ENCODE measurements at places on chromosomes 1 and 21.

GRCh38 chr1:164228928-164229327, 330.1 kb upstream of the PBX1 start:
- DNase-seq = no peak

DNA sequence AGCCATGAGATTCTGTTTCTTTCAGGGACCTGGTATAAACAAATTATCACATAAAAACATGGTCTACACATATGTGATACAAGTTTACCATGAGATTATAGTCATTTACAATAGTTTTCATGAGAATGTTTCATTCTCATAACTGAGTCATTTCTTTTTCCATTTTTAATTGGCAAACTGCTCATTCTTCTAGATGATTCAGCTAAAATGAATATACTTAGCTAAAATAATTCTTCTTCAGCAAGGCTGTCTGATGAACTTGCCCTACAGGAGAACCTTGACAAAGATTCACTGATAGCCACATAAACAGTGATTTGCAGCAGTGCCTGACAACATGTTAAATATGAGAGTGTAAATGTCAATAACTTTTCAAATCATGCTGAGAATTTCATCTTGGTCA, 253.2 kb downstream of the FMN2 start:
- DNase-seq = no peak

DNA sequence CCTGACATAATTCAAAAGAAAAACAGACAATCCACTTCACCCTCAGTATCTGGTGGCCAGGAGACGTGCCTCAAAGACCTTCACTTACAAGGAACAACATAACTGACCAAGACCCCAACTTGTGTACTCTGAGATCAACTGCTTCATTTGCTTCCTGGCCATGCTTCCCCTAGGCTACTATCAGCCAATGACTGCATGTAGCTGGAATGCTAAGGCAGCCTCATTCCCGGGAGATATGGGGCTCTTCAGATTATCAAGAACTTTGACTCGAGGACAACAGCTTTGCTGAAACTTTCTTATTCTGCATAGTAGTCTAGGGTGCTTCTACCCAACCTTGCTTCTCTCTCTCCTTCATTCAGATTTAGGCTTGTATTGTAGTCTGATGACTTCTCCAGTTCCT, 11.7 kb upstream of the UCK2 start:
- DNase-seq = no peak

DNA sequence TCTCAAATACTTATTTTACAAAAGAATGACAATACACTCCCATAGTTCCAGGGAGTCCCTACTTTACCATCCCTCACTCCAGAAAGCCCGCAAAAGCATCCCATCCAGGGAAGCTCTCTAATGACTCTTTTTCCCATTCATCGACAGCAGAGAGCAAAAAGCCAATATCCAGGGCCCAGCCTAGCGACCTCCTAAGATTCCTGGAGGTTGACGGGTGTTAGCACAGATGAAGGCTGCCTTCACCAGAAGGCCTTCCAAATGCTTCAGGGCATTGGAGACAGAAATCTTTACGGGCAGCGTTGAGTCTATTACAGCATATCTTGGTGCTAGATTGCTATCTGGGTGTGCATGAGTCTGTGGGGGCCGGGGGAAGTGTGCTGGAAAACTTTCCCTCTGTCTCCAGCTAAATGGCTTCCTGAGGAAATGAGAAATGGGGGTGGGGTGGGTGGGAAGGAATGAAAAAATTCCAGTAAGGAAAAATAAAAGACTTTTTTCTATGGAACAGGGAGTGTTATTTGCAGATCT, 136.6 kb downstream of the PROX1 start:
- no peak for DNase-seq

GRCh38 chr1:10149231-10149630, 61.1 kb upstream of the KIF1B start:
- no peak for DNase-seq

DNA sequence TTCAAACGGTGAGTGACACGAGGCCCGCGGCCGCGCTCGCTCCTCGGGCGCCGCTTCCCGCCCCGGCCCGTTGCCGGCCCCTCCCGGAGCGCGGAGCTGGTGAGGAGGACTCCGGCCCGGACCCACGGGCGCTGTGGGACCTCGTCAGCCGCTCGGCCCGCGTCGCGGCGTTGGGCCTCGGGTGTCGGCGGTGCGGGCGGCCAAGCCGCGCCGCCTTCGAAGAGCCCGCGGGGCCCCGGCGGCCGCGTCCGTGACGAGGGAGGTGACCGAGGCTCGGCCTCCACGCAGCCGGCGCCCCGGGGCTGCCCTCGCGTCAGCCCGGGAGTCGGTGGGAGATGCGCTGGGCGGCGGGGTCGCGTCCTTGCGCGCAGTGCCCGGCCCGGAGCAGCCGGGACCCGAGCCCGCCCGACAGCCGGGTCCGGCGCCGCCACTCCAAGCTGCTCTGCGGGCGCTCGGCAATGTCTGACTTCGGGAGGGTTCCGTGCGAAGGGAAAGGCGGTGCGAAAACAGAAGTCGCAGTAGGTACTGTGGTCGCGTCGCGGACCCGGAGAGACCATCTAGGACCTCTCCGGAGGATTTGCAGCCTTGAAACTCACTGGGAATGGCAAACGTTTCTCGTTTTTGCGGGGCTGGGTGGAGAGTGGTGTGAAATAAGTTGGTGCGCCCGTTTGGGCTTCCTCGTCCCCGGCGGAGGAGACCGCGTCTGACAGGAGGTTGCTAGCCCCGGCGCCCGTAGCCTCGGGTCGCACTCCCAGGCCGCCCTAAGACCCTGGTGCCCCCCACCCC, 829 bp downstream of the SPEN start:
- DNase-seq = peak; percentile 25

DNA sequence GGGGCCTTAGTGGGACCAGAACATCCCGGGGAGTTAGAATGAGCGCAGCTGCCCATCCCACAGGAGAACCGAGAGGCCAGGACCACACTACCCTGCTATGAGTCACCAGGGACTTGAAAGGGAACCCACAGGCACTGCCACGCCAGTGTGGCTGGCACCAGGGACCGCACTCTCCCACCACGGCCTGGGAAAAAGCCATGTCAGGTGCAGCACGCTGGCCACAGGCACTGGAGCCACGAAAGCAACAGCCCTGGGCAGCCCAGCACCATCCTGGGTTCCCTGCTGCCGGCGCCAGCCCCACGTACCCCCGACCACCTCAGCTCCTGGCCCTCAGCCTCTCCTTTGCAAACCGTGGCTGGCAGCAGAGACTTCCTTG, 14.1 kb upstream of the TMEM240 start:
- DNase-seq = no peak

GRCh38 chr1:6241887-6242740, 1.9 kb upstream of the HES3 start:
- DNase-seq = no peak

GRCh38 chr1:158485455-158485854, 13.4 kb downstream of the OR10R2 start:
- DNase-seq = no peak

DNA sequence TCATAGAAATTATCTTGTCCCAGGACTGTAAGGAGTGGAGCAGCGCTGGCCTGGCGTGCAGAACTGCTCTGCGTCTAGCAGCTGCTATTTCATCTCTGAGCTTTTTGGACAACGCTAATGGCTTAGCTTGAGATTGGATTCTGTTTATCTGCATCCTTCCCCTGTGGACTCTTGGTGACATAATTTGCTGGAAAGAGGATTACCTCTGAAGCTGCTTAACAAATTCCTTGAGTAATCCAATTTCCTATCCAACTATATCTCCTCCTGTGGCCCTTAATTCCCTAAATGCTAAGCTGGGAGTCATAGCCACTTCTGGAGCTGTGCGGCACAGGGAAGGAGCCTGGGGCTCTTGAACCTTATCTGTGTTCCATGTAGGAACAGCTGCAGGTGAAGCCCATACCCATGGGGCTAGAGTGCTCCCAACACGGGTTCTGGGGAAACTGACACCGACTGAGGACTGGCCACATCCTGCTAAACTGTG, 43.2 kb downstream of the IL6R start:
- no peak for DNase-seq

DNA sequence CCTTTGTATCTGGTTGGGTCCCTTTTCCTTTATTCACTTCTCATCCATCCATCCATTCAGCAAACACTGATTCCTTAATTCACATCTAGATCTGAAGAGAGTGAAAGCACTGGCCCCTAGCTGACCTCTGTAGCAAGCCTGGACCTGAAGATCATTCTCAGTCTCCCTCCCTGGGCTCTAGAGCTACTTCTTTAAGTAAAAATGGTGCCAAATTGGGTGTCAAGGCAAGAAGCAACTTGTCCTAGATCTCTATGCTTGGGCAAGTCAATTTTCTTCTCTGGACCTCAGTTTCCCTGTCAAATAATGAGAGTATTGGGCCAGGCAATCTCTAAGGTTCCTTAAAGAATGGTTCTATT, 36.1 kb downstream of the PLXNA2 start:
- no peak for DNase-seq

GRCh38 chr1:168654198-168654915, 74.6 kb downstream of the DPT start:
- DNase-seq = no peak

DNA sequence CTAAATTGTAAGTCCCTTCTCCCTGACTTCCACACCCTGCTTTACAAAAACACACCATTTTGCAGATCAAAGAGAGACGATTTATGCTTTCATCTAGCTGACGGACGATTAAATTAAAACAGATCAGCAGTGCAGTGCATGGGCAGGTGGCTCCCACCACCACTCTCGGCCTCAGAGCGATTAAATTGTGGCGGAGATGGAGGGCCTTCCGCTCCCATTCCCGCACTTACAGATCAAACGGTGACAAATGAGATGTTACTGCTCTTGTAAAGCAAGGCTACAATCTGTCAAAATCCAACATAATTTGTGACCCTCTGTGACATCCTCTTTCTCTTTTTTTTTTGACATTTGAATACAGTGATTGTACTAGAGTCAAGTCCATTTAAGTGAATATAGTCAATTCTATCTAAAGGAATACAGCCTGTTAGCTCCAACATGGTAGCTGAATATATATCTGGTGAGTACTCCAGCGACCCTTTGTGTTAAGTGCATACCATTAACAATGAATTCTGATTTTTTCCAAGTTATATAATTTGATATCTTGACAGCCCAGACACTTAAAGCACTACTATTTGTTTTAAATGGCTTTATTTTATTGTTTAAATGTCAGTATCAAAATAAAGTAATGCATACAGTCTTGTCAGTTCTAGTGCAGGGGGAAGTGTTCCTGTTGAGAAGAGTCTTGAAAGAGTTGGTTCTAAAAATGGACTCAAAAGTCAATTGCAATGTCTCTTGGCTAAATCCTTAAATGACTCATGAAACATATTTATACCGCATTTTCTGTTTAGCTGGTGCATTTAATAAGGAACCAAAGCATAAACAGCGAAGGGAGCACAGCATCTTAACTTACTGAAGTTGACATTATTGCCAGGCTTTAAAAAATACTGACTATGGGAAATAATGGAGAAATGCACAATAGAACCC, 109.0 kb downstream of the ESRRG start:
- DNase-seq = no peak

- no peak for DNase-seq
Observed at GRCh38 chr1:46798810-46799209, at the start of gene CYP4B1. Gene CYP4B1, plus strand, starts transcription at chr1:46799046. Its CDS starts 36 bp downstream, at chr1:46799082.

DNA sequence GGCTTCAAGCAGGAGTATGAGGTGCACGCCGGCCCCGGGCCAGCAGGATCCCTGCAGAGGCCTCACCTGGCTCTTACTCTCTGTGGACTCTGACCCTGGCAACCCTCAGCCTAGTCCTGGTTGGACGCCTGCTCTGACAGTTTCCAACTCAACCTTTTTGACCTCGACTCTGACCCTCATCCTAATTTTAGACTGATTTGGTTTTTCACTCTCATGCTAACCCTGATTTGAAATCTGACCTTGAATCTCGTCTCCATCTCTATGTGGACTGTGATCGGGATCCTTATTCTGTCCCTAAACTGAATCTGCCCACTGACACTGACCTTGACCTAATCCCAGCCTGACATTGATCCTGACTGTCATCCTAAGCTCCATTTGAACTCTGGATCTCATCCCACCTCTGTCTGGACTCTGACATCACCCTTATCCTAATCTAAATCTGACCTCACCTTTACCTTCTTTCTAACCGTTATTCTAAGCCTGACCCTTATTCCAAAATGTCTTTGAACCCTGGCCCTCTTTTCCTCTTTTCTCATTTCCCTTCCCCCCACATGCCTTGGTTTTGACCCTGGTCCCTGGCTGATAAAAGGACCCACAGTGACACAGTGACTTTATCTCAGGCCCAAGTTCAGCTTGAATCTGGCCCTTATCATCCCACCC, 67.8 kb downstream of the PTPRU start:
- DNase-seq = no peak

DNA sequence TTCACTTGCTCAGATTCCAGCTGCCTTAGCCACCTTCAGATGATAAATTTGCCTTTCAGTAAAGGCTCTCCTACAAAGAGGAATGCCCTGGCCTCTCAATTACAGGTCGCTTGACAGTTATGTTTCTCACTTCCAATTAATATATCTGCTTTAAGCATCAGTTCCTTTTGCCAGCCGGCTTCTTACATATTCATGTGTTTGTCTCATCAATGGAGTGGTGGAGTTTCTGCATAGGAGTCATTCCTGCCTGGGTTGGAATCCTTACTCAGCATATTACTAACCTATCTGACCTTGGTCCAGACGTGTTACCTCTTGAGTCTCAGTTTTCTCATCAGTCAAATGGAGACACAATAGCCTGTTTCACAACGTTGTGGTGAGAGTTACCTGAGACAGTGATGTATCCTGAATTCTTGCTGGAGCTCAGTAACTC, 9.4 kb upstream of the SESN2 start:
- no peak for DNase-seq

DNA sequence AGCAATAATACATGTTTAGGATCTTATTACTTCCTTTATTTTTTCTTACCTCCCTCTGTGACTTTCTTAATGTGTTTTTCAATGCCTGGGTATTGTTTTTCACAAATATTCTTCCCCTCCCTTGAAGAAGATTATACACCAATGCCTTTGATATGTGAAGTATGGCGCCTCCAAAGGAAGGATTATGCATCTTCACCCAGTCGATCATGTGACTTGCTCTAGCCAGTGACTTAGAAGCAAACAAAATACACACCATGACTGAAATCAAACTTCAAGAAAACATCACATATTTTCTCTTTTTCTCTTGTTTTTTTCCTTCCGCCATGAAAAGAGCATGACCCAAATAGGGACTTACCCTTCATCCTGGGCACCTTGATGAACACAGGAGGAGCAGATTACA, 297.1 kb downstream of the NCAM2 start:
- DNase-seq = no peak
